ENCODE measurements at places on chromosomes 13 and 19. TPM values are rescaled to one million over a fixed set of nuclear protein-coding genes. Genes with fewer than 3 reads are reported as not detected.
A peak's percentile ranks its signal among the peaks of the same experiment; 100 is the strongest.

DNA sequence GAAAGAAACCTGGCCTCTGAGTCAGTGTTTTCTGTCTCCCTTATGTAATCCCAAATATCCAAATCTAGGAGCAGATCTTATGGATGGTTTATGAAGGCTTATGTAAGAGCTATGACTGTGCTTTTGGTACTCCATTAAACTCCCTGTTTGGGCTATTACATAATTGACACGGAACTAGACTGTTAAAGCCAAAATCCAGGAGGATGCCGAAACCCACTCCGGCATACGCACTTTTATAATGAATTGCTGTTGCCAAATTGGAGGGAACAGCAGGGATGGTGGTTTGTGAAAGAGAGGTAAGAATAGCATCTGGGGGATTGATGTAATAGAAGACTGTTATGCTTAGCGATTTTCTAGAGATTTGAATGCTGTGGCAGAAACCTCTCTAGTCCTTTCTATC, 2.0 kb downstream of the MTUS2 start:
- no peak for DNase-seq

DNA sequence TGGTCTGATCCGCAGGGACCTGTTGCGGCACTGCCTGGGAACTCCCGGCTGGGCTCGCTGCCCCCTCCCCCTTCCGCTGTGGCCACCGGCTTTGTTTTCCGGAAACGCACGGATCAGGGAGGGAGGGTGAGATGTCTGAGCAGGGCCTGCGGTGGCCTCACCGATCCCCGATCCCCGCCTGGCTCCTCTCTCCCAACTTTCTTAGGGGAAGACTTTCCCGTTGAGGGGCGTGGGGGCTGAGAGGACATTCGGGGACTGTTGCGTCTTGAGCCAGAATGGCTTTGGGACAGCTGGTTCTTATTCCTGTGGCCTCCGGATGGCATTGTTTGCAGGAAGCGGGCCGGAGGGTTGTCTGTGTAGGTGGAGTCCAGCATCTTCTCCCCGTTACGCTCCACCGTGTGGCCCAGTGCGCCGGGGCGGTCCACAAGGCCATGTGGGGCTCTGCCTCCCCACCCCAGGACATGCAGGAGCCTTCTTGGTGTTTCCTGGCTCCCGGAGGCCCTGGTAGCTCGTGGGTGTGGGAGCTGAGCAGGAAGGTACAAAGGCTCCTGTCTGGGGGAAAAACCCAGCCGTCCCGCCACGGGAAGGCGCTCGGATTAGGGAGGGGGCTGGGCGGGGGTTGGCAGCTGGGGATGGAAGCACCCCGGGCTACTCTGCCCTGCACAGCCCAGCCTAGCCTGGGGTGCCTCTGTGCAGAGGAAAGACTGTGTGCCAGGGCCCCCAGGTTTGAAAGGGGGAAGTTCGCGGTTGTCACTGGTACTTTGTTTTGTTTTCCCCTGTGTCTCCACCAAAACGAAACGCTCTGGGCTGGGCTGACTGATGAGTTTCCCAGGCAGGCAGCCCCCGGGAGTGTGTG, 1.3 kb downstream of the CSNK1G2 start:
- DNase-seq, result no peak

DNA sequence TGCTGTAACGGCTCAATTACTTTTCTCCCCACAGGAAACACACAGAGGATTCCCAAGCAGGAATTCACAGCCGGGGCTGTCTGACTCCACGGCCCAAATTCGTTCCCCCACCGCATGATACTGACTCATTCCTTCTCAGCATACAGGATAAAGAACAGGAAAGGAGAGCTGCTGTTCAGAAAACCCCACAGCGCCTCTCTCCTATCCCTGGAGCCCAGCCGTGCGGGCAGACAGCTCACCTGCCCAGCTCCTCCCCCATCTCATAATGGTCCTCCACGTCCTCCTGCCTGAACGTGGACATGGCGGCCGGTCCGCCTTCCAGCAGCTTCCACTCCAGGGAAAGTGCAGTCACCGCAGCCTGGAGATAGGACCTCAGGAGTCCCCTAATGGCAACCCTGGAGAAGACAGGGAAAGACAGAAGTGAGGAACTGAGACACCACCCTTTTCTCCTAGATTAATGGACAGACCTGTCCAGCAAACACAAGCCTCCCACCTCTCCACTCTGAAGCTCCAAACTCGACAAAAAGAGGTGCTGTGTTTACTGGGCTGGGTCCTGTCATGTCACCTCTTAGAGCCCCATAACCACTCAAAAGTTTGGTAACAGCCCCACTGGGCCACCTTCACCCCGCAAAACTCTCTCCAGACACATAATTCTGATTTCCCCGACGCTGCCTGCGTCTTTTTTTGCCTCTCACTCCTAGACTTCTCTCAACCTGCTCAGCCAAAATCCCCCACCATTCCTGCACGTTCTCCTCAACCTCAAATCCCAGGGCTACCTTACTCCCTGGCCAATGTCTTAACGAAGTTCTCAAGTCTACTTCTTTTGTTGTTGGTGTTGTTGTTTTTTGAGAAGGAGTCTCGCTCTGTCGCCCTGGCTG, 1.2 kb downstream of the DAPK3 start:
- no peak for DNase-seq

- peak; percentile 46 for DNase-seq
Observed at GRCh38 chr13:43905435-43906031, 25.8 kb downstream of the LACC1 start.

DNA sequence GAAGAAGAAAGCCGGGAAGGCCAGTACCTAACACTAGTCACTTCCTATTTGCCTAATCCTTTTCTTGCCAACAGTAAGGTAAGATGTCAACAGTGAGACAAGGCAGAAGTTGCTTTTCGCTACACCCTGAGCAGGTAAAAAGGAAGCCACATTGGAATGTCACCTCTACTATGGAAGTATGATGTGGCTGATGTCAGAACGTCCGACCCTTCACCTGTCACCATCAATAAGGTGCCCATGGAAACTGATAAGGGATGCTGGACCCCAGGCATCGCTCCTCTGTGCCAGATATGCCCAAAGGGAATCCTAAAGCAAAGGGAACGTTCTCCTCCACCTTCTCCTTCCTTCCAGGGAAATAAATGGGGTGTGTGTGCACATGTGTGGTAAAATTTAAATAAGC, 34.3 kb downstream of the COL4A1 start:
- no peak for DNase-seq

DNA sequence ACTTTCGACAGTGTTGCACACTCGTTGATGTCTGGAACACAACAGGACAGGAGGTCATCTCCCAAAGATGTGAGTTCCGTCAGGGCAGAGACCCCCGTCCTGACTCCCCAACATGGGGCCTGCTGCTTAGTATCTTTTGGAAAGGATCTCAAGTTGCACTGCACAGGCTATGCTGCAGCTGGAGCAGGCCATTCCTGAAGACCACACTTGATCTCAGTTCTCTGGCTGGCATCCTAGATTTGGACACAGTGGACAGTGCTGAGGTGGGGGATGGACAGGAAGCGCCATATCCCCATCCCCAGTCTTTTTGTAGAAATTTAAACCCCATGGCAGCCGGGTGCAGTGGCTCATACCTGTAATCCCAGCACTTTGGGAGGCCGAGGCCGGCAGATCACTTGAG, 5.9 kb downstream of the ADGRE2 start:
- no peak for DNase-seq

DNA sequence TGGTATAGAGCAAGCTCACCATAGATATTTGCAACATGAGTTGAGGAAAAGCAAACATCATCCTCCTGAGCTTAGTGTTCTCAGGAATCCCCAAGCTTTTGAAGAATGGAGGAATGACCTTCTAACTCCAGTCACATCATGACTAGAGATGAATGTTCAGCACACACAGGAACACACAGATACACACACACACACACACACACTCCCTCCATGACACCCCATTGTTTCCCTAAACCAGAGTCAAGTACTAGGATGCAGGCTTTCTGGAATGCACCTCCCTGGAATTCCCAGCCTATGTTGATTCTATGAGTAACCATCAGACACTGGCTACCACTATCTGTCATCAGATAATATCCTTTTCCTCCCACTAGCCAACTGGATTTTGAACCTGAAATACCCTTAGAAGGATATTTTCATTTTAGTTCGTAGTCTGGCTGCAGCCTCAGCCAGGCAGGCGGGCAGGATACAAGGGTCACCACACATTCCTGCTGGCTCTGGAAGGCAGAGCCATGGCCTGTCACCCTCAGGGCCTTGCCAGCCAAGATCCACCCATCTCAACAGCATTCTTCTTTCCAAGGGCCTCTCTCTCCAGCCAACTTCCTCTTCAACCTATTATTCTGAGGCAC, 162.4 kb downstream of the FOXO1 start:
- DNase-seq, result no peak

DNA sequence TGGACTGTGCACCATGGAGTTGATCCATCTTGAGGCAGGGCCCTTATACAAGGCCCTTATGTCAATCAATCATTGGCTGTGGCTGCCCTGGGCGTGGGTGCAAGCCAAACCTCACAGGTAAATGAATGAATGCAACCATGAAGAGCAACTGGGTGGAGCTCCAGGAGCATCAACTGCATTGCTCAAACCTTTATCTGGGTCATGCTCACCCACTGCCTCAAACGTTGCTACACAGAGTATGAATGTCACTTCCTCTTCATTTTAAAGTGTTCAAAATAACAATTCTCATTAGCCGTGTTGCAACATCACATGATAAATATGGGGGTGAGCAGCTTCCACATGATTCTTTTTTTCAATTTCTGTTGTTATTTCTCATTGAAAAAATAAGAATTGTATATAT, 6.4 kb upstream of the ZNF333 start:
- DNase-seq, result no peak

GRCh38 chr19:6539514-6539913, 8.7 kb downstream of the TNFSF9 start:
- no peak for DNase-seq

- no peak for DNase-seq
Observed at GRCh38 chr13:92574499-92574898, 652.1 kb upstream of the GPC6 start.

GRCh38 chr13:65378943-65379519, 1851.1 kb downstream of the PCDH9 start:
- no peak for DNase-seq

GRCh38 chr13:114064450-114065140, 67.8 kb downstream of the RASA3 start:
- no peak for DNase-seq

KLK11 gene
- polyA plus RNA-seq, result 0.40 TPM

CHST8 gene
- 0.07 TPM for polyA plus RNA-seq

ADM5 gene
- 2.1 TPM for polyA plus RNA-seq

DGKH gene
- polyA plus RNA-seq, result 7.3 TPM

ZNF534 gene
- polyA plus RNA-seq, result 0.44 TPM
